ENCODE measurements at places on chromosomes 1 and 21.

GRCh38 chr1:14674030-14674429 is 75.5 kb downstream of the KAZN start:
- no peak for DNase-seq

GRCh38 chr1:172699111-172699510 is 40.2 kb downstream of the FASLG start:
- DNase-seq: peak; percentile 56

DNA sequence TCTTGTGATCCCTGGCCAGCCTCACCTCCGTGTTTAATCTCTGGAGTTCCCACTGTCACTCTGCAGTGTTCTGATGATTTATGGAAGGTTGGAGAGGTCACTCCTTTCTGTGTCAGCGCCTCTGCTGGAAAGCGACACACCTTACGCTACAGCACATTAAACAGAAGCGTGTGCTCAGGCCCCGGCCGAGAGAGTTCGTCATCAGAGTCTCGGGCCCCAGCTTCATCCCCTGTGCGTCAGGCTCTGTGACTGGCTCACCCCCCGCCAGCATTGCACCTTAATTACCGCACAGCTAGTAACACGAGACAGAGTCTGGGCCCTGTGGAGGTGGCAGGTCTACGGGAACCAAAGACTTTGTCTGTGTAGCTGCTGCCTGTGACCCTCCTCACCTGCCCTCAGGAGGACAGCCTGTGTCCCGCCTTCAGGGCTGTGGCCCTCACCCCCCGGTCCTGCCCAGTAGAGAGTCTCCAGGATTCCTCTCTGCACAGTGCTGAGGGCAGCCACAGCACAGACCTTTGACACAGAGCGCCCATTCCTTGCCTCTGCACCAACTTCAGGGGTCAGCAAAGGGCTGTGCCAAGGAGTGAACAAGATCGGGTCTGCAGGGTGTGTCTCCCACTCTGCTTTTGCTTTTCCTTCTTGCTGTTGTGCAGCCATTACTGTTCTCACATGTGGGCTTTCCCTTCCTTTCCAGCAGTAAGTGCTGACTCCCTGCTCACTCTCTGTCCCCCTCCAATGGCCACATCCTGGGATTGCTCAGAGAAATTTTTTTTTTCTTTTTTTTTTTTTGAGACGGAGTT is 157.6 kb downstream of the PGBD5 start:
- DNase-seq: no peak

GRCh38 chr1:242754125-242754524 is 229.6 kb upstream of the PLD5 start:
- no peak for DNase-seq

DNA sequence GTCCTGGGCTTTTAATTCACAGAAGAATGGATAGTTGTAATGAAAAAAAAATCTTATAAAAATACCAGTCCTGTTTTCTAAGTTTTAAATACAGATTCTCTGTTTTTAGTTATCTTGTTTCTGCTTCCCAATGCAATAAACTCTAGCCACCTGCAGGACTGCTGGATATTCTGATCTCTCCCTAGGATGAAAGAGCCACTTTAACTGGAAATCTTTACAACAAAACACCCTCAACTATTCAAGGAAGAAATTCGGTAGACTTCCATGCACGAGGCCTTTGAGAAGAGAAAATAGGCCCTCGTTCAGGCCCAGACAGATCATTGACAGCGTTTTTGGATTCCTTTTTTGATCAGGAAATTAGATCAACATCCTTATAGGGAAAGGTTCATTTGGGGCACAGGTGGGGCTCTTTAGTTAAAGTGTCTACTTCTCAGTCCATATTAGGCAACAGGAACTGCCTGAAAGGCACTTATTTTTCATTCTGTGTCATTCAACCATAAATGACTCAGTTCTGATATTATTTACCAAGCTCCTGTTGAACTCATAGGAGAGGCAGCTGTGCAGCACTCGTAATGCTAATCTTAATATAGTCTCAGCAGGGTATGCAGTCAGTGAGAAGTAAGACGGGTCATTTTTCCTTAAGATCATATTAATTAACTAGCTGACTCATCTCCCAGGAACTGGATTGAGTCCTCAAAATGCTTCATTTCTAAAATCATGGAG is 71.1 kb upstream of the ERRFI1 start:
- no peak for DNase-seq

DNA sequence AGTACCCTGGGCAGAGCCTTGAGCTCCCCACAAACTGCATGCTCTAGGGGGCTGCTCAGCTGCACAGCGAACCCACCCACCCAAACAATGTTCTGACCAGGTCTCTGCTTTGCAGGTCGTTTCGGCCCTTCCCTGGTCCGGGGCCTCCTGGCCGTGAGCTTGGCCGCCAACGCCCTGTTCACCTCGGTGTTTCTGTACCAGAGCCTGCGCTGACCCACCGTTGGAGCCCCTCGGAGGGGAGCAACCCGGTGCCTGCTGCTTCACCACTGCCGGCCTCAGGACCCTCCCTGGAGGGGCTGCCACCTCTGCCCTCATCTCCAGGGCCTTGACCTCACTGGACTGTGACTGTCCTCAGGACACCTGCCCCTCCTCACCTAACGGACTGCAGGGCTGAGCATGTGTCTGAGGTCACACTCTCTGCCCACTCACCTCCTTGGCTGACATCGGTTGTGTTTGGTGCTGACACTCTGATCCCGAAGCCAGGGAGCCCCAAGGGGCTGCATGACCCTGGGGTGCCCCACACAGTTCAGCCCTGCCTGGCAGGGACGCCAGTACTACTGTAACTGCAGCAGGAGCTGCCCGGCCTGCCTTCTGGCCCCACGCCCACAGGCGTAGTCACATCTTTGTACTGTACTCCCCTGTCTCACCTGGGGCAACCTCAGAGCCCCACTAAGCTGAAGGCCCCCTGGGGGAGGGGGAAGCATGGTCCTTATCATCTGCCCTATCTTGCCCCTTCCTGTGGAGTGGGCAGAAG is 24.3 kb downstream of the TMEM201 start:
- no peak for DNase-seq

DNA sequence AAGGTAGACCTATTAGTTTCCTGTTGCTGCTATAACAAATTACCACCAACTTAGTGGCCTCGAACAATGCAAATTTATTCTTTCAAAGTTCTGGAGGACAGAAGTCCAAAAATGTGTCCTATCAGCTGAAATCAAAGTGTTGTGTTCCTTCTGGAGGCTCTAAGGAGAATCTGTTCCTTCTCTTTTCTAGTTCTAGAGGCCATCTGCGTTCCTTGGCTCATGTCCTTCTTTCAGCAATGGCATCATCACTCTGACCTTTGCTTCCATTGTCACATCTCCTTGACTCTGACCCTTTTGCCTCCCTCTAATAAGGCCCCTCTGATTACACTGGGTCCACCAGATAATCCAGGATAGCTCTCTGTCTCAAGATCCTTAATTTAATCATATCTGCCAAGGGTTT is 1.2 kb upstream of the MR1 start:
- no peak for DNase-seq

GRCh38 chr1:30049748-30050296 is 673.6 kb downstream of the MATN1 start:
- no peak for DNase-seq

DNA sequence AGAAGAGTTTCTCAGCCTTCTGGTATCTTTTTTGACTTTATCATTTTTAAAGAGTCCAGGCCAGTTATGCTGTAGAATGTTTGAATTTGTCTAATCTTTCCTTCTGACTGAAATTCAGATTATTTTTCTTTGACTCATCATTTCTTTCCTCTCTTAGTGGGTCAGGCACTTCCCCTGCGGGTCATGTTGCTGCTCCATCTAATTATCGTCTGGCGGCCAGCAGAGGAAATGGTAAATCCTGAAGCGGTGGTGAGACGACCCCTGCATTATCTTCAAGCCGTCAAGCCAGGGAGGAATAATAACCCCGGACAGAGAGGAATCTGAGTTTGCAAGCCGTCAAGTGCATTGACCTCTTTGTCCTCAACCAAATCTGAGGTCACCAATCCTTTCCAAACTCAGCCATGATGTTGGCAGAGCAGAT is 102.1 kb downstream of the ADSS2 start:
- no peak for DNase-seq

- DNase-seq: no peak
Measured at GRCh38 chr1:188425687-188426086, 1596.9 kb downstream of the PLA2G4A start.

DNA sequence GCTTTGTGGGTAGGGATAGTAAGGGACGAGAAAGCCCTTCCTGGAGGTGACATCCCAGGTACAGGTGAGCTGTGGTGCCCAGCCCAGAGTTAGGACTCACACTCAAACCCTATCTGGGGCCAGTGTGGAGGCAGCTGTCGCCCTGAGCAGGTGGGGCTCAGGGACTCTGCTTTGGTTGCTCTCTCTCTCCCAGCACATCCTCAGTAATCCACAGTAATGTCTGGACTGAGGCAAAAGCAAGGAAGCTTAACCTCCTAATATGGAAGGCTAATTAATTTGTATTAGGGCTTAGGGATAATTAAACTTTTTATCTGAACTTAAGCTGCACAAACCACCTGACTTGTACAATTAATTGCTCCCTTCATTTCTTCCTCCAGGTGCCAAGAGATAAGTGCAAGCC is 38.2 kb downstream of the DDX20 start:
- DNase-seq: no peak
